ENCODE measurements at places on chromosomes 3 and 15.

DNA sequence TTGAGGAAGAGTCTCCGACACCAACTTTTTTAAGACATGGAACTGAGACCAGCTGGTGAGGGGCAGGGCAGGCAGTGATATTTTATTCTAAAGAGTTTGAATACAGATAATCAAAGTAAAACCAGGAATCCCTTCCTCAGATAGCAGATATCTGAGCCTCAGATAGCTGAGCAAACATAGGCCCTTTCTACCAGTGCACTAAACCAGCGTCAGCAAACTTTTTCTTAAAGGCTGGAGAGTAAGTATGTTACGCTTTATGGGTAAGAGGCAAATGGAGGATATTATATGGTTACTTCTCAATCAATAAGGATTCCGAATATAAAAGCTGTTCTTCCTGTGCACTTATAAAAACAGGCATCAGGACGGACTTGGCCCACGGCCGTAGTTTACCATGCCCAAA, 73.9 kb downstream of the WNT5A start:
- DNase-seq = no peak

GRCh38 chr15:70319466-70319865, 221.7 kb upstream of the TLE3 start:
- no peak for DNase-seq

DNA sequence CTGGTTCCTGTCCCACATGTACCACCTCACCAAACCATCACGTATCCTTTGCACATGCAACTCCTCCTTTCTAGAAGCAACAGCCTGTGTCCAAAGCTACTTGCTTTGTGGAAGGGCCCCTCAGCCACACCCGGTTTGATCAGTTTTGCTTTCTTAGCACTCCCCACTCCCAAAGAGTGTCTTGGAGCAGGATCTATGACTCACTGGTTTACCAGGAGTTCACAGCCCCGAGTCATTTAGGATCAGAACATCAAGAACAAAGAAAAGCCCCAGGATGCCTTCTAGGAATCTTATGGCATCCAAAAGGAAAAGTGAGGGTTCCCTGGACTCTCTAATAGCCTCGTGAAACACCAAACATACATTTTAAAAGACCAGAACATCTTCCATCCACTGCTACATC, 50.7 kb upstream of the IGF1R start:
- no peak for DNase-seq

- no peak for DNase-seq
Observed at GRCh38 chr3:31559872-31560534, 27.3 kb downstream of the STT3B start.

DNA sequence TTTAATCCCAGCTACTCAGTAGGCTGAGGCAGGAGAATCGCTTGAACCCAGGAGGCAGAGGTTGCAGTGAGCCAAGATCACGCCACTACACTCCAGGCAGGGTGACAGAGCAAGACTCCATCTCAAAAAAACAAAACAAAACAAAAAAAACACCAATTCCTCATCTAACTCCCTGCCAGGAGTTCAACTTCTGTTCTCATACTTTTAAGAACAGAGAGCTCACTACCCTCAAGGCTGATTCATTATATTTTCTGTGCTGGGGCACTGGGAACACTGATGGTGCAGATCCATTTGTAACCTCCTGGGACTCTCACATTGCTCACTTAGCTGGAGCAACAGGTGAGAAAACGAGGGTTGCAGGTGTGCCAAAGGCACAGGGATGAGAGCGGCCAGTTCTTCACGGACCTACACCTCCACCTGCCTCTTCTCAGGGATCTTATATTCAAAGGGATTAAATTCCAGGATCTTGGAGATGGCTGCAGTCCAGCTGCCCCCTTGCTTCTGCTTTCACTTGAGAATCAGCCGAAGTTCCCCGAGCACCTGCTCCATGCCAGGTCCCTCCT, 12.3 kb upstream of the CSK start:
- DNase-seq = no peak

- DNase-seq = peak; percentile 24
Observed at GRCh38 chr3:171261487-171261886, 198.7 kb downstream of the TNIK start.

GRCh38 chr3:129045675-129046036, 14.9 kb upstream of the GP9 start:
- no peak for DNase-seq

- DNase-seq = no peak
Observed at GRCh38 chr3:197001972-197002700, 27.5 kb downstream of the MELTF start.

DNA sequence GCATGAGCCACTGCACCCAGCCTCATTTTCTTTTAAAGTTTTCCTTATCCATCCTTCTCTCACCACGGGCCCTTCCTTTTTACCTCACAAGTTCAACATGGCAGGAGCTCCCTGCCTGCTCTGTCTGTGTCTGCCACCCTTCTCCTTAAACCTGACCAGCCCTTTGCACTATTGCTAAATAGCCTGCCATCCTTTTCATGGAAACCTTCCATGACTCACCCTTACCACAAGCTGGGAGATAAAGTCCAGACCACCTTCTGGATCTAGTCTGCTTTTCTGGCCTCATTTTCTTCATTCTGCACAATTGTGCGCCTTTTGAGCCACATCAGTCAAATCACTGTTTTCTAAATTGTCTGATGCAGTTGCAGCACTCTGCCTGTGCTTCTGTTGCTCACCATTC, 8.9 kb downstream of the PARP14 start:
- DNase-seq = peak; percentile 39

- no peak for DNase-seq
Observed at GRCh38 chr3:194801461-194802432, 116.1 kb downstream of the FAM43A start.

- DNase-seq = no peak
Observed at GRCh38 chr3:31668242-31668641, 135.5 kb downstream of the STT3B start.

DNA sequence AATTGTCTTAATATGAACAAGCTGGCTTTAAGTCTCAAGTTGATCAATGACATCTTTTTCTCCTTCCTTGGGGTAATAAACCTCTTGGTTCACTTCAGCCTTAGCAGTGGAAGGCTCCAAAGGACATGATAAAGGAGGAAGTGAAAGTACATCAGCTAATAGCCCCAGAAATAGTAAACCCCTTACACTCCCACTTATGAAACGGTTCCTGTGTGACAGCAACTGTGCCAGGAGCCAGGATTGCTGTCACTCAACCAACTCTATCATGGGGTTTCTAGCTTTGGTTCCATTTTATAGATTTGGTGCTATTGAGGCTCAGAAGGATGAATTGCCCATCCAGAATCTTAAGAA, 216.7 kb downstream of the ABHD5 start:
- DNase-seq = no peak

DNA sequence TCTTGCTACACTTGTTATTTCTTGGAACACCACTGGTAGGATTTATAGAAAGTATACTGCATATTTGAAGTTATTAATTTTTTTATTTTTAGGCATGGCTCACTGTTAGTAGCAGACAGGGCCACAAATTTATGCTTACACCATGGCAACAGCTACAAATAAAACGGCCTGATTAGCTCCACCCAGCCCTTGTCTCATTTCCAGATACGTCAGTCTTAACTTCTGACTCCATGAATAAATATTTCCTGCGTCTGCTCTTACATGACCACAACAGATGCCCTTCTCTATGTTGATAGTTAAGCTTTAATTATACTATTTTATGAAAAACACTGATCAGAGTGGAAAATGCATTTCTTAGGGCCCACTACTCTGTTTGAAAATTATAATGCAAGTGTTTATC, 62.3 kb upstream of the CPOX start:
- peak; percentile 35 for DNase-seq

DNA sequence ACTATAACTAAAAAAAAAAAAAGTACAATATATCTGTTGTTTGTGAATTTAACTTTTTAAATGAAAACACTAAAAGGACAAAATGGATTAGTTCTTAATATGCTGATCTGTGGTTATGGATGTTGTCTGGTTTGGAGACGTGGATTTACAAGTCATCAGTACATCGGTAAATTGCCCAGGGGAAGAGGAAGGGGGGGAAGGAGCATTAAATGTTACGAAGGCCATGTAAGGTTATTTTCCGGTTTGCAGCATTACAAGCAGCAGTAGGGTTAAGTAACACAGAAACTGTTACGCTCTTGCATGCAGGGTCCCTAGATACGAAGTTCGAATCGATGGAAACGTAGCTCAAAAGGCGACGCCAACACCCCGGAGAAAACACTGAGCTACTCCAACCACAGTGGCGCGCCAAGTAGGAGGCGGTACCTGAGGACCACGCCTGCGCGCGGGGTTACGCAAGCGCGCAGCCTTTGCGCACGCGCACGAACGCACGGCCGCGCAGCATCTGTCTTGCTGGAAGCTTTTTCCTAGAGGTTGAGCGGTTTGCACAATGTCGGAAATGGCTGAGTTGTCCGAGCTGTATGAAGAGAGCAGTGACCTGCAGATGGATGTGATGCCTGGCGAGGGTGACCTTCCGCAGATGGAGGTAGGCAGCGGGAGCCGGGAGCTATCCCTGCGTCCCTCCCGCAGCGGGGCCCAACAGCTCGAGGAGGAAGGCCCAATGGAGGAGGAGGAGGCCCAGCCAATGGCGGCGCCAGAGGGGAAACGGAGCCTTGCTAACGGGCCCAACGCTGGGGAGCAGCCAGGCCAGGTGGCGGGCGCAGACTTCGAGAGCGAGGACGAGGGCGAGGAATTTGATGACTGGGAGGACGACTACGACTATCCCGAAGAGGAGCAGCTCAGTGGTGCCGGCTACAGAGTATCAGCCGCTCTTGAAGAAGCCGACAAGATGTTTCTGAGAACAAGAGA, at the start of gene EID1:
EID1 (plus strand) TSS at position 505 of the 966 bp plus-strand sequence; CDS start at position 548, 43 bp downstream.
- DNase-seq = peak; percentile 95

Data from IMR-90 (cell line).